BJ (cell line): ENCODE measurements at places on chromosomes 1 and 21. TPM values are rescaled to one million over a fixed set of nuclear protein-coding genes. Genes with fewer than 3 reads are reported as not detected.

DNA sequence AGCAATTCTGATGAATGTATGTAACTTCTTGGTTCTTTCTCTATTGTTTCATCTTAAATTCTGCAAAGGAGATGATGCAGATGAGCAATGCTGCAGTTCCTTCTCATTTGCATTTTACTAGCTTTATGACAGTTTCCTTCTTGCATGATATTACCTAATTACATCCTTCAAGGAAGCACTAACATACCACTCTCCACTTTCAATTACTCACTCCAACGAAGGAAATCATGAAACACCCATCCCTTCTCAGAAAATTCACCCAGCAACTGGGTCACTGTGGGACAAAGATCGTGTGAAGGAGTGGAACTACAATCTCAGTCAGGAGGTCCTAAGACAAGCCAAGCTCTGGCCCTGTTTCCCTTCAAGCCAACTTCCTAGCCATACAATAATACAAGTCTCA is 142.3 kb downstream of the CHD1L start:
- DNase-seq = no peak

DNA sequence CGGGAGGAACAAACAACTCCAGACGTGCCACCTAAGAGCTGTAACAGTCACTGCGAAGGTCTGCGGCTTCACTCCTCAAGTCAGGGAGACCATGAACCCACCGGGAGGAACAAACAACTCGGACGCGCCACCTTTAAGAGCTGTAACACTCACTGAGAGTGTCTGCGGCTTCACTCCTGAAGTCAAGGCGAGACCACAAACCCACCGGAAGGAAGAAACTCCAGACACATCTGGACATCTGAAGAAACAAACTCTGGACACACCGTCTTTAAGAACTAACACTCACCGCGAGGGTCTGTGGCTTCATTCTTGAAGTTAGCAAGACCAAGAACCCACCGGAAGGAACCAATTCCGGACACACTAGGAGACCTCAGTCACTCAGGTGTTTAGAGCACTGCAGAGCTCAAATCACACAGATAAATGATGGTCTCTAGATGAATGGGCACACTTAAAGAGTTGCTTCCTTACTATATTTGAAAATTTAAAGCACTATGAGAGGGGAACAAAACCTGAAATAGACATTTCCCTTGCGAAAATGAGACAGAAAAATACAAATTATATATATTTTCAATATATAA is 587.7 kb upstream of the ADGRL4 start:
- DNase-seq = no peak

DNA sequence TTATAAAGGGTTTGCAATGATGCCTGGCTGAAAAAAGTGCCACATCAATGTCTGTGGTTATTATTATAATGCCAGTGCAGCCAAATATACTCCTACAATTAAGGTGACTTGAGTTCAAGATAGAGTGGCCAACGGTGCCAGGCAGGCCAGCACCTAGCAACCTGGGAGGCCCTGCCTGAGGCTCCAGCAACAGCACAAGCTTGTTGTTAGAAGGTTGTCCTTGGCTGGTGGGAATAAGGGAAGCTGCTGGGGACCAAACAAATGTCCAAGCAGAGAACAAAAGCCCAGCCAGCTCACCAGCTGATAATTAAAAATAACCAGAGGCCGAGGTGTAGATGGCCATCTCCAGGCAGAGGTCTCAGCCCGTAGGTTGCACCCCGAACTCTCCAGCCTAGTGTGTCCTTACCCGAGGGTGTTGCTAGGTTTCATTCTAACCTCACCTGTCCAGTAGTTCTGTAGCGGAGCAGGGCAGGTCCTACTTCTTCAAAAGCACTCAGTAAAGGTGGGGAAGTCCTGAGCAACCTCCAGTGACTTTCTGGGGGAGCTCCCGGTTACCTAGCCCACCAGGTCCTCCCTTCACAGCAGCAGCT is 1.9 kb downstream of the TMPRSS2 start:
- DNase-seq = no peak

DNA sequence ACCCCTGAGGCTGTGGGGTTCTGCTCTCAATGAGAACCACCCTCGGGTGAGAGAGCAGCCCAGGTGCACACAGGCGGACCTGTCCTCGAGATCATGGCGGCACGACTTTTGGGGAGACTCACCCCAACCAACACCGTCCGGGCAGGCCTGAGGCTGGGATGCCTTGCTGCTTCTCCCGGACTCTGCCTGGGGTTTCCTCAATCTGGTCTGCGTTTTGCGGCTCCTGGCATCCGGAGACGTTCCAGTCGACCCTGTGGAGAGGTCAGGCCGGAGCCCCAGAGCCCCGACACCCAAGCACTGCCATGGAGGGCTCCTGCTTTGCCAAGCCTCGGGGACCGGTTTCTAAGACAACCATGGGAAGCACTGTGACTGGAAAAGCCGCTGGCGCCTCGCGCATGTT is 3879.7 kb downstream of the SRGAP2C start:
- no peak for DNase-seq

GRCh38 chr1:217553949-217554509 is 76.9 kb downstream of the GPATCH2 start:
- no peak for DNase-seq

GRCh38 chr1:215243345-215244054 is 161.0 kb downstream of the KCNK2 start:
- no peak for DNase-seq

DNA sequence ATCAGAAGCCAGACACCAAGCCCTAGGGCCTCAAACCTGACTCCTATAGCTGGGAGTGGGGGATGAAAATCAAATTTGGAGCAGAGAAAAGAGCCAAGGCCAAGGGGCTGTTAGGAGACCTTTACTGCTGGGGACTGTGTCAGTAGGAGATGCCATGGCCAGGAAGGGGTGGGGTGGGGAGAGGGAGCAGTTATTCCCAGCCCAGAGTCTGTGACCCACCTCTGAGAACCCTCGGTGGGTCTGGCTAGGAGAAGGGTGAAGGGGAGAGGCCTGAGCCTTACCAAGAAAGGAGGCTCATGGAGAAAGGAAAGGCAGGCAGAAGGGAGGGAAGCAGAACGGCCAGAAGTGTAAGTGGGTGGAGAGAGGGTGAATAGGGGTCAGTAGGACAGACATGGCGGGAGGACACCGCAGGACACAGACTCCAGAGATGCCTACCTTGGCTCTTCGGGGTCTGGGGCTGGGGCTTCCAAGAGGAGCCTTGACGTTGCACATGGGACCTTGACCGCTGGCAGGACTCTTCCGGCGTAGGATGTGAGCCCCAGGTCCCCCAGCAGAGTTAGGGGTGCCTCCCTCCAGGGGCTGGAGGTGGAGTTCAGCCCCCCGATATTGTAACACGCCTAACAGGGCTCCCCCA is 1.2 kb downstream of the ADAMTS4 start:
- DNase-seq = no peak

DNA sequence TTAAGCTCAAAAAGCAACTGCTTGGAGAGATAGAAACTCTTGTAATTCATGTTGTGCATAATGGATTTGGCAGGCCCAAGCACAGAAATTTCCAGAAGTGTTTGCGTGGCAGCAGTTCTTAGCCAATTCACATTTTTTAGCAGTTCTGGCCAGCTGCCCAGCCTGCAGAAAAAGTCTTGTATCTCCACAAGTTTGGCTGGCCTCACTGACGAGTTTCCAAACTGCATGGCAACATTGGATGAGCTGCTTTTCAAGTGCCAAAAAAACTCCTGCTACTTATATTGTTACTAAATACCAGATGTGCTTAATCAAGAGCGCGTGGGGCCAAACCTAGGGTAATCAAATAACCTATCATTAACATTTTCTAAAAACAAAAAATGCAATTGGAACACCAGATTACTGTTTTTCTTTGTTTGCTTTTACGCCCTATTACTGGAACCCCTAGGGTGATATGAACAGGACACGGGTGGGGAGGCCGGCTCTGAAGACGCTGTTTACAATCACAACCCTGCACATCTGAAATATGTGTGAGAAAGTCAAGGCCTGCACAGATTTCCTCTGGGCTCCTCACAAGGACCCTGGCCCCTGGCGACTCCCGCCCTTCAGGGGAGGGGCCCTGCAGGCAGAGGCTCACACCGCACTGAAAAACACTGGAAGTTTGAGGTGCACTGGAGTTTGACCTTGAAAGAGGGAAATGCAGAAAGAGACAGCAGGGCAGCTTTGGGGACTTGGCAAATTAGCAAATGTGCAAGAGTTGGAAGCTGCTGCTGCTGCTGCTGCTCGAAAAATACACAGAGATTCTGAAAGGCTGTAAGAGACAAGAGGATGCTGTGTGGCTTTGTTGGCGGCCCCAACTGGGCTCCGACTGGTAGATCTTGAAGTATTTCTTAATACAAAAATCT is 55.2 kb upstream of the TARBP1 start:
- peak; percentile 96 for DNase-seq

- DNase-seq = no peak
These were observed 354.3 kb upstream of the NEGR1 start for GRCh38 chr1:72636631-72637030.

DNA sequence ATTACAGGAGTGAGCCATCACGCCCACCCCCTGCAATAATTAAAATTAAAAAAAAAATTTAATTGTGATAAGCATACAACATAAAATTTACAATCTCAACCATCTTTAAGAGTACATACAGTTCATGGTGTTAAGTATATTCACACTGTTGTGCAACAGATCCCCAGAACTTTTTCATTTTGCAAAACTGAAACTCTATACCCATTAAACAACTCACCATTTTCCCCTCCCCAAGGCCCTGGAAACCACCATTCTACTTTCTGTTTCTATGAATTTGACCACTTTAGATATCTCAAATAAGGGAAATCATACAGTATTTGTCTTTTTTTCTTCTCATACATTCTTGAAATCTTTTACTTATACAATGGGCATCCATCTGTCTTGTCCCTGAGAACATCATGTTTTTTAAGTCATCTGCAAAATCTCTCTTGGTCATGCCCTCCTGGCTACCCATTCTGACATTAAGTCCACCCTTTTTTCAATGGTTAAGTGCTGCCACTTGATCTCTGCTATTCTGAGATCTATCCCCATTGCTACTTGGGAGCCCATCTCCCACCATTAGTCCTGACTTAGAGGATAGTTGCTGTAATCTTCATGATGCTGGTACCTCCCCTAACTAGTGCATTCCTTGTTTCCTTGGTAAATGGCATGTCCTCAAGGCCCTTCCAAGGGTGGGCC is 39.4 kb upstream of the ZFYVE9 start:
- DNase-seq = no peak

GRCh38 chr1:37948166-37948565 is 1.3 kb upstream of the INPP5B start:
- DNase-seq = no peak

DNA sequence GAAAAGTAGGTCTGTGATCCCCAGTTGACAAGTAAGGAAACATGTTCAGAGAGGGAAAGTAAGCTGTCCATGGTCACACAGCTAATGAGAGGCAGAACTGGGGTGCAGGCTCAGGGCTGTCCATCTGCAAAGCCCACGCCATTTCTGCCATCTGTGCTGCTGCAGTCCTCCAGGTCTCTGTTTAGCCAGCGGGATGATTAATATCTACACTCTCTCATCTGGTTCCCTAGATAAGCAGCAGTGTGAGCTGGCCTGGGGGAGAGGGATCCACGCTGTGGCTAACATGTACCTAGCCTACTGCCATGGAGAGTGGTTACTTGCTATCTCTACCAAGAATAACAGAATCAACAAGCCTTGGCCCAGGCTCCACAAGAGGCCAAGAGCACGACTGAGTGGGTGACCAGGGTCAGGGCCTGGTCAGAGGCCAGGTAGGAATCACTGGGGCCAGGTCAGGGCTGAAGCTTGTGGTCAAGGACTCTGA is 75.2 kb downstream of the TRABD2B start:
- no peak for DNase-seq

- no peak for DNase-seq
These were observed 61.0 kb downstream of the DNTTIP2 start for GRCh38 chr1:93817819-93818569.

The HOOK1 gene
- not detected in 2 replicates for polyA plus RNA-seq

The UBXN10 gene
- not detected in 2 replicates for polyA plus RNA-seq

The COL11A1 gene
- 34.4 and 71.7 TPM in 2 replicates for polyA plus RNA-seq

The CBR1 gene
- polyA plus RNA-seq = 105 and 157 TPM in 2 replicates

The SPAG17 gene
- polyA plus RNA-seq = 0.09 and 0.34 TPM in 2 replicates

The DCDC2B gene
- not detected in 2 replicates for polyA plus RNA-seq

The ANGPTL1 gene
- 0.28 and 0.44 TPM in 2 replicates for polyA plus RNA-seq

The CEP104 gene
- 19.5 and 26.0 TPM in 2 replicates for polyA plus RNA-seq
